Mesothelial cell of epicardium (in vitro differentiated cells): ENCODE measurements at places on chromosomes 2 and 18.

DNA sequence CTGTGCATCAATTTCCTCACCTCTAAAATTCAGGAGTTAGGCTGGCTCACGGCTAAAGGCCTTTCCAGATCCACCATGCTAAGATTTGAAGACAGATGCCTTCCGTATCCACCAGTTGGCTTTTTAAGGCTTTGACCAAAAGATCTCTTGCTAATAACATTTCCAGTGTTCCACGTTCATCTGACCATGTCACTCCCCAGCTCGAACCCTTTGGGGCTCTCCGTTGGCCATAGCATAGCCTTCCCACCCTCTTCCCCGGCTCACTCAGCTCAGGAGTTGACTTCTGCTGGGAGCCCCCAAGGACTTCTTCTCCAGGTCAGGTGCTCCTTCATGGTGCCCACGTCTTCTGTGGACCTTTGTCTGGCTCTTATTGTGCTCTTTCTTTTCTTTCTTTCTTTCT lies 53.3 kb downstream of the MYCN start:
- no peak for DNase-seq

- no peak for DNase-seq
These were observed 262.0 kb downstream of the CAMKMT start for GRCh38 chr2:44623622-44624351.

- DNase-seq = no peak
These were observed 69.2 kb upstream of the EDAR start for GRCh38 chr2:109058191-109058632.

- DNase-seq = no peak
These were observed 9.8 kb upstream of the MALT1 start for GRCh38 chr18:58661423-58661822.

GRCh38 chr2:127721978-127722355 lies 20.7 kb downstream of the SFT2D3 start:
- no peak for DNase-seq

DNA sequence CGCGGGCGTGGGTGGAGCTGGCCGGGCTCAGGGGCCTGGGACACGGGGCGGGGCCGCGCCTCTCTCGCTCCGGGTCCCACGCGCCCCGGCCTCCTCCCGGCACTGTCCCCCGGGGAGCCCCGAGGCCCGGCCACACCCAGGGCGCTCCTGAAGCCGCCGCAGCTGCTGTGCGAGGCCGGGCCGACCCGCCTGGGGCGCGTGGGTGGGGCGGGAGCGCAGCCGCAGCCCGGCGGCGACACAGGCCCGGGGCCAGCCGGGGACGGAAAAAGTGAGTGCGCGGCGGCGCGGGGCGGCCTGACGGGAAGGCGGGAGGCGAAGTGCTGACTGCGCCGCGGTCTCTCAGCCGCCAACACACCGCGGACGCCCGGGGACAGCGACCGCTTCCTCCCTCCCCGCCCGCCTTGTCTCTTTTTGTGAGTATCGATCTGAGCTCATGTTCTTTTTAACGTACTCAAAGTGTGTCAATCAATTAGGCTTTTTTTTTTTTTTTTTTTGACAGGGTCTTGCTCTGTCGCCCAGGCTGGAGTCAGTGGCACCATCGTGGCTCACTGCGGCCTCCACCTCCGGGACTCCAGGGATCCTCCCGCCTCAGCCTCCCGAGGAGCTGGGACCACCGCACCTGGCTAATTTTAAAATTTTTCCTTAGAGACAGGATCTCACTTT lies 14.5 kb downstream of the PDCD1 start:
- peak; percentile 76 for DNase-seq

GRCh38 chr18:54879691-54880090 lies 51.4 kb downstream of the RAB27B start:
- no peak for DNase-seq

DNA sequence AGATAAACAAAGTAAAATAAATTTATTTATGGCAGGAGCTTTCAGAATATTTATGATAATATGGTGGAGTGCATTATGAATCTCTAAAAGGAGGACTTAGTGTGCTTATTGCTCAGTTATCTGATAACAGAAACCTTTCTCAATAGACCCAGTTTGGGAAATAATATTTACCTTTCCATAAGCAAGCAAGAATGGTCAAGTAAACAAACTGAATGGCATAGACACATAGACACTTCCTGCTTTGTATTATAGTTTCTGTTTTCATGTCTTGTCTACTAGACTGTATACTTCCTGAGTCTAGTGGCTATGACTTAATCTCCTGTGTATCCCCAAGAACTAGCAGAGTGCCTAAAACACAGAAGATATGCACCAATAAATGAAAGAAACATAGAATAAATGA lies 87.8 kb downstream of the UPP2 start:
- DNase-seq = no peak

- DNase-seq = no peak
These were observed 672.2 kb upstream of the CELF4 start for GRCh38 chr18:38237796-38238195.

GRCh38 chr2:43038034-43038695 lies 188.2 kb downstream of the ZFP36L2 start:
- DNase-seq = peak; percentile 72

GRCh38 chr2:200051611-200051945 lies 96.2 kb downstream of the MAIP1 start:
- no peak for DNase-seq

DNA sequence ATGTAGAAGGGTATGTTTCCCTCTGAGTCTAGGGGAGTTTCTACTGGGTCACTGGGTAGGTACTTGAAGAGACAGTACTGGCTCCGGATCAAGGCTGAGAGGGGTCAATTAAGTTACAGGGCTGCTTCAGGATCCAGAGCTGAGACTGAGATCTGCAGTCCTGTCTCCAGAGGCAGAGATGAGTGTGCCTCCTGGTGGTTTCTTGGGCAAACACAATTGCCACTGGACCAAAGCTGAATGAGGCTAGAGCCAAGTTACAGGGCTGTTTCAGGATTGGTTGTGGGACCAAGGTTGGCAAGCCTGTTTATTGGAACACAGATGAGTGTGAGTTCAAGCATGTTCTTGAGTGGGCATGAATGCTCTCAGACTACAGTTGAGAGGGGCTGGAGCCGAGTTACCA lies 157.9 kb downstream of the ADCYAP1 start:
- no peak for DNase-seq

DNA sequence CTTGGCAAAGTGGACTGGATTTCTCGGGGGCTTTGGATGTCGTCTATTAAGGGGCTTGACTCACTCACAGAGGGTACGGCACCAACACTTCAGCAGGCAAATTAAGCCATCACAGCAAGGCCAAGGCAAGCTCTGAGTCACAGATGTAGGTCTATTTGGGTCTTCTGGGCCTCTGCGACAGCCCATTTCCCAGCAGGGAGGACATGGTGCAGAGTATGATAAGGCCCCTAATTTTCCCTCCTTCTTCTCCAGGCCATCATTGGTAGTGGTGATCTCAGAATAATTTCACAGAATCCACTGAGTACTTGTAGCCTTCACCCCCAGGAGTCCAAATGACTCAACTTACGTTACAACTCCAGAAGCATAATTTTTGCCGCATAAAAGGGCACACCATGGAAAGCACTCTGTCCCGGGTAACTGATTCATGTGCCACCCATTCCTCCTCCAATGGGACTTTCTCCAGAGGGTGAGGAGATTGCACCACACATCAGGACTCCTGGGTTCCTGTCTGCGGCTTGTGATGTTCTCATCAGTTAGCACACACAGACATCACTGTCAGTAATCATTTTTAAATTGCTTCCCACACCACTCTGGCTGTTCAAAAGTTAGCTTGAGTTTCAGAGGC lies 164.9 kb downstream of the TXNL1 start:
- DNase-seq = no peak

- no peak for DNase-seq
These were observed 63.3 kb downstream of the EDAR start for GRCh38 chr2:108925735-108926134.

DNA sequence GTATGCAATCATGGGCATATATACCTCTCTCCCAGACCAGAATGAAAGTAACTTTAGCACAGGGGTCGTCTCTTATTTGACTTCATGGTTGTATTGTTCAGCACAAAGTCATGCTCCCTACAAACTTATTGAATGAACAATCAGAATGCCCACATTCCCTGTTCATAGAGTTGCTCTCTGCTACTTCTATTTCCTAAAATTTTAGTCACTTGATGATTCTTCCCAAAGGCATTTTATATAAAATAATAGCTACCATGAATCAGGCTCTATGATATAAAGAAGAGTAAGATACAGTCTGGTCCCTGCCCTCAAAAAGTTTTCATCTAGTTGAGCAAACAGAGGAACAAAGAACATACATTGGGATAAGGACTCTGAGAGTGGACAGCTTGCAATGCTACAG lies 162.2 kb downstream of the SLC39A10 start:
- no peak for DNase-seq

GRCh38 chr2:119758881-119759450 lies 756 bp upstream of the PTPN4 start:
- no peak for DNase-seq

DNA sequence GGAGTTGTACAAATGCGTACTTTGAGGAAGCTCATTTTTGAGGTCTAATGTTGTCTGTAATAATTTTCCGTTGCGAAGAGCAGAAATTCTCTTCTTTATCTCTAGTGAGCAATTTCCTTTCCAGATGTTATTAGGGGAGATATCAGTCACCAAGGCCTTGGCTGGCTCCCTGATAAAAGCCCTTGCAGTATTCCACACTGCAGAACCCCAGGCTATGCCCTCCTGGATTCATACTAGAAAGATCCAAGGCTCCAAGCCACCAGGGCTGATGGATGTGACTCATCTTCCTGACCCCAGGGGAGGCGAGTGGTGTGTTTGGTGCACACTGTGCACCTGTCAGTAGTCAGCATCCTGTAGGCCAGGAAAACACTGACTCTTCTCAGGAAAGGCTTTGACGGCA lies 34.7 kb downstream of the INO80C start:
- DNase-seq = no peak

GRCh38 chr2:235573331-235574221 lies 79.7 kb downstream of the AGAP1 start:
- DNase-seq = no peak

DNA sequence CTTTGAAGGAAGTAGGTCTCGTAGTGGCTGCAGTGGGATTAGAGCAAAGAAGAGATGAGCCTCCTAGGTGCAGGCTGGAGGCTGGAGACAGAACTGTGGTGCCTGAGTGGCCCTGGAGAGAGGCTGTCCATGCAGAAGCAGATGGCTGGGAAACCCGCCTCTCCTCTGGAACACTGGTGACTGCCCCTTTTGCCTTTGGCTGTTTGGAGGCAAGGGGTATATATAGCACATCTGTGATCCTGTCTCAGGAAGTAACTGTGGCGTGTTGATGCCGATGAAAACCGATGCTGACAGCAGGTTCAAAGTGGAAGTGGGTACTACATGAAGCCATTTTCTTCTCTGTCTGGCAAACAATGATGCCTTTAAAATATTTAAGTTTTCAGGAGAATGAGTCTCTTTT lies 43.5 kb downstream of the SLC9A2 start:
- no peak for DNase-seq

GRCh38 chr2:162156149-162156548 lies 4.1 kb upstream of the GCG start:
- no peak for DNase-seq

DNA sequence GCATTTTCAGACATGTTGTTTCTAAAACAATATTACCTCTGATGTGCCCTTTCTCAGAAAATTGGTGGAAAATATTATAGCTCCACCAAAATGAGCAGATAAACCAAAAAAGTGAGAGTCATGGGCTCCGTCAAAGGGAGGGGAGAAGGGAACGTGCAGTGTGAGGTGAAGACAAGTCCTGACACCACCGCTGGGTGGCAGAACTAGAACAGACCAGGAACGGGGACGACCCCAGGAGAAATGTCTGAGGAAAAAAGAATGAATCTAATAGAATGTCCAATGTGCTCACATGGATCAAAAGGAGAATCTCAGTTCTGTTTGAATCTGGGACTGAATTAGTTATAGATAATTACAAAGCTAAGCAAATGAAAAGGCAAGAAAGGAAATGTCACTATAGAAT lies 22.6 kb upstream of the BCL2 start:
- DNase-seq = no peak

DNA sequence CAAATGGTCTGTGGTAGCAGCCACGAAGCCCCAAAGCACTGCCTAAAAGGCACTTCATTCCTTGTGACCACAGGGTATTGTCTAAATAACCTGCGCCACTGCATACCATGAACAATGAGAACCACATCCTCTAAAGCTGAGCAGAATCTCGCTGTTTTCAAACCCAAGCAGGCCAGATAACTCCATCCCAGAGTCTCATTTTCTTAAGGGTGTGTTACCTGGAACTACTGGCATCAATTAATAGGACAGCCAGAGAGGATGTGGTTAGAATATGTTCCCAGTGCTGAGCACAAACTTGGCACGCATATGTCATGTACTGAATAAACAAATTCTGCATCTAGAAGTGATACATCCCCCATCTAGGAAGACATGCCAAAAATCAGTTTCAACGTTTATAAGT lies 13.0 kb downstream of the VPS4B start:
- no peak for DNase-seq

DNA sequence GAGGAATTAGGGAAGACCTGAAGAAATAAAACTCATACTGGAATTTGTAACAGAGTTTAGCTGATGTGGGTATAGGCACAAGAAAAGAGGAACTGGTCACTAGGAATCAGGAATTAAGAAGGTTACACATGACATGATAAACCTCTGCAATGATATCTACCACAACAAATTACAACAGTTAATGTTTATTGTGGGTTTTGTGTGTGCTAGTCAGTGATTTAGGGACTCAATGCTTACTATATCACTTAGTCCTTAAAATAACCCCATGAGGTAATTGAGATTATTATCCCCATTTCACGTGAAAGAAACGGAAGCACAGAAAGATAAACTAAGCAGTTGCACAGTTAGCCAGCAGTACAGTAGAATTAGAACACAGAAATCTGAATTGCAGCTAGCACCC lies 415.8 kb upstream of the ZEB2 start:
- no peak for DNase-seq

DNA sequence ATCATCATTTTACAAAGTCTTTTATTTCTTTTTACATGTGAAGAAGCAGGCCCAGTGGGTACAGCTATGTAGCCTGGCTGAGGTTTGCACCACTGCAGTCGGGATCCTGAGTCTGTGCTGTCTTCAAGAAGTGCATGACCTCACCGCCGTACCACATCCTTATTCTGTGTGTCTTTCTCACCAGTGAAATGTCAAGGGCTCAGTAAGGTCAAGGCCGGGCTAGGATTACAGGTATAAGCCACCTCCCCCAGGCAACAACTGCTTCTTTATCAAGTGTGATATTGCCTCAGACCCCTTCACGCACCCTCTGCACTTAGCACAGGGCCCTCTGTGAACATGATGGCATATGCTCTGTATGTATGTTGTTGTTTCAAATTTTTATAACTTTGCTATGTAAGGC lies 76.7 kb downstream of the PIEZO2 start:
- DNase-seq = no peak

DNA sequence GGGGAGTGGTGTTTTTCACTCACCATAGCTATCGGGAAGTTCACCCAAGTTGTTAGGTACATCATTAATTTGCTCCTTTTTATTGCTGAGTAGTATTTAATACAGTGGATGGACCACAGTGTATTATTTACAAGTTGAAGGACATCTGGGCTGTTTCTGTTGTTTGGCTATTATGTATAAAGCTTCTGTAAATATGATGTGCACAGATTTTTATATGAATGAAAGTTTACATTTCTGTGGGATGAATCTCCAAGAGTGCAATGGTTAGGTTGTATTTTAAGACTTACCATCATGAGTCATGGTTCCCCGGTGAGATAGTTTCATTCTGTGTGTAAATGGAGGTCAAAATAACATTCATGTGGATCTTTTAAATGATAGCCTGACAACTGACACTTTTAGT lies 337.4 kb downstream of the PTPRM start:
- DNase-seq = no peak

- DNase-seq = no peak
These were observed 17.1 kb upstream of the CAVIN2 start for GRCh38 chr2:191863988-191864387.

- DNase-seq = no peak
These were observed 134.6 kb upstream of the SPATS2L start for GRCh38 chr2:200171731-200172482.
